Liver (tissue), 10 donors: ENCODE measurements at places on chromosomes 1 and 21. TPM values are rescaled to one million over a fixed set of nuclear protein-coding genes. Genes with fewer than 3 reads are reported as not detected.

Gene HUNK
- total RNA-seq: 0.92 TPM

Gene ASTN1
- 0.25 TPM for total RNA-seq

Gene PRKAA2
- 2.3 TPM for total RNA-seq

Gene LORICRIN
- not detected for total RNA-seq

Gene GAS5
- 84.8 TPM for total RNA-seq

Gene TIE1
- 17.6 TPM for total RNA-seq

Gene MIXL1
- total RNA-seq: 0.05 TPM

Gene WDR4
- 12.9 TPM for total RNA-seq

Gene NOC2L
- total RNA-seq: 28.7 TPM

Gene TMPRSS3
- 0.50 TPM for total RNA-seq

Gene TNFRSF18
- total RNA-seq: 0.19 TPM

Gene KCNA3
- total RNA-seq: 2.2 TPM

Gene PLA2G2F
- not detected for total RNA-seq

Gene IGSF3
- 0.92 TPM for total RNA-seq

Gene KRTAP11-1
- not detected for total RNA-seq

Gene FABP3
- total RNA-seq: 28.2 TPM

Gene KRTAP7-1
- not detected for total RNA-seq

Gene LCE1C
- not detected for total RNA-seq

Gene TAS1R1
- total RNA-seq: not detected

Gene PTBP2
- total RNA-seq: 14.6 TPM

Gene ZYG11A
- total RNA-seq: 1.8 TPM

Gene ARHGEF10L
- total RNA-seq: 26.3 TPM

Gene RGS13
- total RNA-seq: under 0.01 TPM

Gene CFHR2
- 341 TPM for total RNA-seq

Gene DDR2
- 2.7 TPM for total RNA-seq

Gene ROR1
- 0.98 TPM for total RNA-seq

Gene GGPS1
- 10.1 TPM for total RNA-seq

Gene TSPEAR
- under 0.01 TPM for total RNA-seq

Gene KIAA0040
- 12.0 TPM for total RNA-seq

Gene HSPA13
- total RNA-seq: 18.6 TPM

Gene NBPF8
- total RNA-seq: 42.2 TPM

Gene BRINP3
- not detected for total RNA-seq

Gene GBP6
- total RNA-seq: 0.08 TPM

Gene RAB25
- 1.0 TPM for total RNA-seq

Gene RAB7B
- 0.89 TPM for total RNA-seq

Gene S100A5
- not detected for total RNA-seq

Gene OR2L5
- total RNA-seq: 0.09 TPM

Gene NLRP3
- total RNA-seq: 1.9 TPM

Gene LCE2C
- total RNA-seq: not detected

Gene ATP6V1G3
- not detected for total RNA-seq

Gene CD52
- 1.7 TPM for total RNA-seq

Gene PLPP3
- 91.2 TPM for total RNA-seq

Gene PTPN14
- 3.2 TPM for total RNA-seq

Gene SYDE2
- total RNA-seq: 11.5 TPM

Gene CEP170
- 21.5 TPM for total RNA-seq

Gene CBR1
- total RNA-seq: 200 TPM

Gene ADORA1
- 0.33 TPM for total RNA-seq

Gene PTPN22
- 1.9 TPM for total RNA-seq

Gene RWDD3
- total RNA-seq: 7.1 TPM

Gene KCNE2
- total RNA-seq: not detected

Gene PROX1
- total RNA-seq: 101 TPM

Gene RUNX3
- 0.84 TPM for total RNA-seq

Gene SPATA21
- not detected for total RNA-seq

Gene TNFAIP8L2
- total RNA-seq: 4.4 TPM
